ENCODE measurements at places on chromosomes 3 and 15.

- no peak for DNase-seq
Observed at GRCh38 chr3:30596152-30596551, 10.2 kb upstream of the TGFBR2 start.

GRCh38 chr3:146640955-146641867 is 36.1 kb upstream of the PLSCR5 start:
- no peak for DNase-seq

- no peak for DNase-seq
Observed at GRCh38 chr15:43749690-43750345, 3.6 kb downstream of the PDIA3 start.

DNA sequence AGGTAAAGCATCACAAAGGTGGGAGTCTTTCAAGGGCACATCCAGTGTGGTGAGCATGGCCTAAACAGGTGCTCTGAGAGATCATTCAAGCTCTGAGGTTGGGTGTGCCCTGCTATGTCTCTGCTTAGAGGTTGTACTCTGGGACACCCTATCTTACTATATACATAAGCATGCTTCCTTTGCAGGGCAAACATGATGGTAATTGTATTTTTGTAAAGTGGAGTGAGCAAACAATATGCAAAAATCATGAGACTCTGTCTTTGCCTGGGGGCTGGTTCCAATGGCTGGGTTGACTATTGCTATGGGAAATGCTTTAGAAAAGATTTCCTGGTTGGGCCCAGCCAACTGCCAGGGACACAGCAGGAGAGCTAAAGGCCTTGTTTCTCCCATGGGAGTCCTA is 315.1 kb upstream of the TLE3 start:
- no peak for DNase-seq

DNA sequence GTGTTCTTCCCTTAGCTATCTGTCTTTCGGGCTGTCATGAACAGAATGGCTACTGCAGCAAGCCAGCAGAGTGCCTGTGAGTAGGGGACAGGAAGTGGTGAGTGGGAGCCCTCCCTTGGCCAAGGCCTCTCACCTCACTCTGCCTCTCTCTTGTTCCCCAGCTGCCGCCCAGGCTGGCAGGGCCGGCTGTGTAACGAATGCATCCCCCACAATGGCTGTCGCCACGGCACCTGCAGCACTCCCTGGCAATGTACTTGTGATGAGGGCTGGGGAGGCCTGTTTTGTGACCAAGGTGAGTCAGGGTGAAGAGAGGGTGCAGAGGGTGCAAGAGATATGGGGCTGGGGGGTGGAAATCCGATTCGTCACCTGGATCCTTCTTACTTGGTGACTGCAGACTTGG is 3.0 kb downstream of the DLL4 start:
- DNase-seq: no peak

DNA sequence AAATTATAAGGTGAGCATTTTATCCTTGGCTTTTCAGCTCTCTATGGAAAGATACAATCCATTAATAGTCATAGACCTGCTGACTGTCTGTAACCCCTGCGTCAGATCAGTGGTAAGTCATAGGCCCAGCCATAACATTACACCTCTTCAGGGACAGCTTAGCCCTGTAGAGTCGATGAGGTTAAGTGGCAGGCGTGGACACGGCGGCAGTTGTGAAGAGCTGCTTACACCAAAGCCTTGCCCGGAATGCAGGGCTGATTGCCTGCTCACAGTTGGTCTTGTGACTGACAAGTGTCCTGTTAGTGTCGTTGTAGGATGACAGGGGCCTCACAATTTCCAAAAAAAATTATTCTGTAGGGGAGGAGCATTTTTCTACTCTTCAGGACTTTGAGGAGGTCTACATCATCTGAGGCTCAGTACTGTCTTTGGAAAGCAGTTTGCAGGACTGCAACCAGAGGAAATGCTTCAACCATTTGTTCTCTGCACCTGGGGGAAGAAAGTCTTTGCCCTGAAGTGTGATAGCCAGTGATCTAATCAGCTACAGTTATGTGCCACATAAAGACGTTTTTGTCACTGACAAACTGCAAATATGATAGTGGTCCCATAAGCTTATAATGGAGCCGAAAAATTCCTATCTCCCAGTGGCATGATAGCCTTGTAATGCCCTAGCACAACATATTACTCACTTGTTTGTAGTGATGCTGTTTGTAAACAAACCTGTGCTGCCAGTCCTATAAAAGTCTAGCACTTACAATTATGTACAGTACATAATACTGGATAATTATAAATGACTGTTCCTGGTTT is 14.9 kb upstream of the SELENOT start:
- DNase-seq: no peak

DNA sequence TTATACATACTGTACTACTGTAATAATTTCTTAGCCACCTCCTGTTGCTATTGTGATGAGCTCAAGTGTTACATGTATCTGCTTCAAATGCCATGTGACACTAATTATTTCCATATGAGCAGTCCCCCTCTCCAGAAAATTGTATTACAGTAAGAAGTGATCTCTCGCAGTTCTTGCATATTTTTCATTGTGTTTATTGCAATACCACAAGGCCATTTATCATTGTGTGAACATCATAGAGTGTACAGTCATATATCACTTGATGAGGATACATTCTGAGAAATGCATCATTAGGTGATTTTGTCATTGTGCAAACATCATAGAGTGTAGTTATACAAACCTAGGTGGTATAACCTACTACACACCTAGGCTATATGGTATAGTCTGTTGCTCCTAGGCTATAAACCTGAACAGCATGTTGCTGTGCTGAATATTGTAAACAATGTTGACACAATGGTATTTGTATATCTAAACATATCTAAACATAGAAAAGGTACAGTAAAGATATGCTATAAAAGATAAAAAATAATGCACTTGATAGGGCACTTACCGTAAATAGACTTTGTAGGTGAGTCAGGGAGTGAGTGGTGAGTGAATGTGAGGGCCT is 189.6 kb upstream of the MLF1 start:
- no peak for DNase-seq
